ENCODE measurements at places on chromosomes 1 and 21. TPM values are rescaled to one million over a fixed set of nuclear protein-coding genes. Genes with fewer than 3 reads are reported as not detected.

The C1orf185 gene
- not detected for total RNA-seq

The APP gene
- 1,110 TPM for total RNA-seq

The TNN gene
- total RNA-seq, result not detected

The ST3GAL3 gene
- 6.8 TPM for total RNA-seq

The PARS2 gene
- 4.0 TPM for total RNA-seq

The SPRR2B gene
- not detected for total RNA-seq

The TENT5C gene
- 1.7 TPM for total RNA-seq

The ATAD3C gene
- total RNA-seq, result 0.11 TPM

The C4BPB gene
- 0.65 TPM for total RNA-seq

The NHLH2 gene
- not detected for total RNA-seq

The WNT2B gene
- total RNA-seq, result 1.1 TPM

The RNU1-1 gene
- 8,230 TPM for total RNA-seq

The TRIM45 gene
- 1.3 TPM for total RNA-seq

The UMODL1 gene
- not detected for total RNA-seq

The PLA2G2A gene
- total RNA-seq, result not detected
